ENCODE measurements at places on chromosomes 4 and X.
A peak's percentile ranks its signal among the peaks of the same experiment; 100 is the strongest.

DNA sequence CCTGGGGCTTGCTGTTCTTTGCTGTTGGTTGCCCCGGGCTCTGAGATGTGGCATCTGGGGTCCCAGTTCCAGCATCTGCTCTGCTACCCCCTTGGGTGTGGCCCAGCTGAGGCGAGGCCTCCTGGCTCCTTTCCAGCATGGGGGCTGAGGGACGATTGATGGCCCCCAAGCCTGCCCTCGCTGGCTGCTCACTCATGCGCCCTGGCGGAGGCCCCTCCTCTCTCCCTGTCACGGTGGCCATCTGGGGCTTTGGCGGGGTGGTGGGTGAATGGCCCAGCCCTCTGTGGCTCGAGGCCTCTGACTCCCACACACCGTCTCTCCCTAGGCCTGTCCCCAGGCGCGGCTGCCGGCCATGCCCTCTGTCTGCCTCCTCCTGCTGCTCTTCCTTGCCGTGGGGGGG is 1.8 kb downstream of the PLXNA3 start:
- DNase-seq: no peak

DNA sequence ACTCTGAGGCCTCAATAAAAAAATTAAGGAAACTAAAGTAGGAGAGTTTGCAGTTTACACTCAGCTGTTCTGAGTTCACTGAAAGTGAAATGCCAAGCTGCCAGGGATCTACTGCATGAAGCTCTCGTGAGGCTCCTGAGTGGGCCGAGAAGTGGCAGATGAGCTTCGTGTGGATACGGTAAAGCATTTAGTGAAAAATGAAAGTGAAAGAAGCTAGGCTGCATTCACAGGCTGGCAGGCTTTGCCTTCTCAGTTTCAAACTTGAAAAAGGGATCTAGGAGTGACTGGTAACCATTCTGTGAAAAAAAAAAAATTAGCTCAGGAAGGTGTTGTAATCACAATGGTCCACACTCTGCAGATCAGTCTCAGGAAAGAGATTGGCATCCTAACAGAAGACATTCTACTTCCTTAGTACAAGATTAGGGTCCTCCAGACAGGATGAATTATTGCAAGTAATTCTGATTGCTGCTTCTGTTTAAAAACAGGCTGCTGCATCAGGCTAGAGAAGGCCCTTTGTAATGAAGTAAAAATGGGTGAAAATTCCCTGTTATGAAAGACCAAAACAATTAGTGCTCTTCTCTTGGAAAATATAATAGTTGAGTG is 679.9 kb downstream of the RPA4 start:
- DNase-seq: peak; percentile 29

DNA sequence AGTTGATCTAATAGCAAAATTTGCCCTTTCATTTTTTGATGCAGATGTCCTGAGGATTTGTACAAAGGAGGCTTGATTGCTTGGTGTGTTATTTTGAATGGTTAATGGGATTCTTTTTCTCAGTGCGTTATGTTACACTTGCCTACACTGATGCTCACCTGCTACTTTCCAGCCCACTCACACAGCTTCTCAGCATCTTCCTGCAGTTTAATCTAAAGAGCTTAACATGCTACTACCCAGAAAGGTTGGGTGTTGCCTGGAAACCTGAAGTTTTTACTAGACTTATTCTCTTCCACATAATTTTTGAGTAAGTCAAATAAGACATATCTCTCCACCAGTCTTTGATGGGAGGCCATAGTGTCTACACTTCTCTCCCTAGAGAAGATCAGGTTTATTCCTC is 9.9 kb upstream of the GPR101 start:
- DNase-seq: no peak

GRCh38 chrX:141839856-141840255 is 1.7 kb downstream of the MAGEC3 start:
- DNase-seq: no peak

GRCh38 chr4:73780834-73781233 is 40.5 kb downstream of the CXCL8 start:
- DNase-seq: no peak

GRCh38 chr4:57424232-57424897 is 314.2 kb upstream of the IGFBP7 start:
- DNase-seq: no peak

GRCh38 chrX:9379697-9380551 is 84.9 kb upstream of the TBL1X start:
- no peak for DNase-seq

DNA sequence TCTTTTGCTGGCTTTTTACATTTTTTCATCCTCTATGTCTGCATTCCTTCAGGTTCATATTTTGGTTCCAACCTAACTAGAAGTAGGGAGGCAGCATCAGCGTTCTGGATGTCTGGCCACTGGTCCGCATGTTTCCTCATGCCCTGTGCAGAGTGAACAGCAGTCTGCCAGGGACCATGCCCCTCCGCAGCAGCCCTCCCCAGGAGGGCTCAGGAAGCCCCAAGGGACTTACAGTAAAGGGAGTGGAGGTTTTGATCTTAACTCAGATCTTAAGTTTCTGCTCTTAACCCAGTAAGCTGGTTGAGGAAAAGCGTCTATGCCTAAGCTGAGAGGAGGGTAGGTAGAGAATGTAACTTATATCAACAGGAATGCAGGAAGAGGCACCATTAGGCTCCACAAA is 45.0 kb upstream of the LEF1 start:
- no peak for DNase-seq

DNA sequence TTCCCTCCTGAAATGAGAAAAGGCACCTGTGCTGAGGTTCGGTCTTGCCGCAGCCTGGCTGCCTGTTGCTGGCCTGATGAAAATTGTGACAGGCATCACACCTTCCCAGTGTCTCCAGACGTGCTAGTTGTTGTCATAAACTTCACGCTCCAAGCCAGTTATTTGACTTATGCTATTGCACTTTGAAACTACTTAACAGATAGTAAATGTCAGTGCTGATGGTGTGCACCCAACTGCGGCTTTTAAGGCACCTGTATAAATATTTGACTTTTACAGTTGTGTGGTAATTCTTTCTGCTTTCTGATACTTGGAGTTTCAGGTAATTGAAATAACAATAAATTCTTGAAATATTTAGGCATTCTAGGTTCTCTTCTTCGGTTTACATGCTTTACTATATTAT is 1.8 kb downstream of the WWC2 start:
- DNase-seq: no peak

DNA sequence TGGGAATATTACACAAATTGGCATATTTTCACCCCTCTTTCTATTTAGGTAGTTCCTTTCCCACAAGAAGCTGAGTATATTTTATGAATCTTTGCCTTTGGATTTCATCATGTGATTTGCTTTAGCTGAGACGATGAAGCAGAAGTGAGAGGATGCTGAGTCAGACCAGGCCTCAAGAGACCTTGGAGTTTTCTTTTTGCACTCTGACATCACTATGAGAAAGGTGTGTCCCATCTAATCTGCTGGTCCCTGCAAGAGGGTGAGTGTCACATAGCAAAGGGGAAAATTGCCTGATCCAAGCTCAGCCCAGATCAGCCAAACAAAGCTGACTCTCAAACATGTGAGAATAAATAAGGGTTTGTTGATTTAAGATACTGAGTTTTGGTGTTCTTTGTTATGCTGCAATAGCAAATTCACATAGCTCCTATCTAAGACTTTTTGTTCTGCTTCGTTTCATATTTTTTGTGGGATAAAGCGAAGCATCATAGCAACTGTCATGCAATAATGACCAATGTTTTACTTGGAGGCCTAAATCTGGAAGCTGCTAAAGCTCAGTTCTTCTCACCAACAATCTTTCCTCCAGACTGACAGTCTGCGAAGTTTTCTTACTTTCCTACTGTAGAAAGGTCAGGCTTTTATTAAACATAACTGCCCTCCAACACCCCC is 176.9 kb downstream of the PDHA2 start:
- DNase-seq: no peak

- DNase-seq: no peak
Observed at GRCh38 chrX:123731987-123732669, 724 bp downstream of the THOC2 start.

GRCh38 chr4:5635826-5636195 is 72.5 kb downstream of the EVC2 start:
- no peak for DNase-seq

DNA sequence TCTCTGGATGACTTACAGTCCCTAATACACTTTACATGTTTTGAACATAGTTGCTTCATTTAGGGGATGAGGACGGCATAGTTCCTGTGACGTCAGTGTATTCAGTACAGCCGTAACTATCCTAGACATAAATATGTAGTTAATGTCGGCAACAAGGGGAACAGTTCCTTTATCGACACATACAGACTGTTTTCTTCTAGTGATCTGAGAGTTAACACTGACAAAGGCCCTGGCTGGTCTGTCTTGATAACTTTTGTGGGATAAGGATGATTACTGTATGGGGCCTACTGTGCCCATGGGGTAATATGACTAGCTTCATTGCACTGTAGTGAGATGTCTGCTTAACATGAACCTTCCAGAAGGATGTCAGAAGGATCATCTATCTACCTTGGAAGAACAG is 131.2 kb downstream of the ZNF518B start:
- DNase-seq: no peak

DNA sequence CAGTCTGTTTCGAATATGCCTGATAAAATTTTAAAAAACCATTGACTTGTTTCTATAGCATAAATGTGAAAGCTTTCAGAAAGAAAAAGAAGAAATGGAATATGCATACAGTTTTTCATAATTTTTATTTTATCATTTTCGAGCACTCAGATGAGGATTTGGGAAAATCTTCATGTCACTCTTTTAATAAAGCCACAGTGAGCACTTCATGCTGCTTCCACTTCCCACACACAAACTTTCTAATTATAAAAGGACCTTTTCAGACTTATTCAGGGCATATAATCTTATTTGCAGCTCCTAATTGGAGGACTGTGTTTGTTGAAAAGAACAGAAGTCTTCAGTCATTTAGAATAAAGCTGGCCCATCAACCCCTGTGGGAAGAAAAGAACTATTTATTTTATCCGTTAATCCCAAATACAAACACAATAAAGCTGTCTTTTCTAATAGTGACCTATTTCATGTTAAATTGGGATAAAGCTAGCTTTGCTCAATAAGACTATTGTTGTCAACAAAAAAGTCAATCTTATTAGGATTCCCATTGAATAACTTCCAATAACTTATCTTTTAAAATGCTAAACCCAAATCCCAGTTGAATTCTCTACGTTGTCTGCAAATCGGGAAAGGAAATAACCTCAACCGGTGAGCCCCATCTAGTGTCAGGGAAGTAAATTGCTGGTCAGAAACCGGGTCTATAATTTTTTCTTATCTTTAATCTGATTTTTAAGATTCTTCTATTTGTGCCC is 211.5 kb downstream of the PDGFRA start:
- DNase-seq: no peak

DNA sequence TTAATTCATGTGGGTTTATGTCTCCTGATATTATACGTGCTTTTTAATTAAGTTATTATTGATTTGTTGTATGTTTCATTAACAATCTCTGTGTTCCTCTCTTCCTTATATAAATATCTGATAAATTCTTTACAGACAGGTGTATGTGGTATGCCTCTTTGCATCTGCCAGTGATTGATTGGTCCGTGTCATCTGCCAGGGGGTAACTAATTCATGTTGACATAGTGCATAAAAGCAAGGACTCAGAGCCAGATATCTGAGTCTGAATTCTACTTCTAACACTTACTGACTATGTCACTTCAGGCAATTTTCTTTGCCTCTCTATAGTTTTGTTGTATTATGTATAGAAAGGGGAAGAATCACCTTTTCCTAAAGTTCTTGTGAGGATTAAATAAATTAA is 5.2 kb upstream of the AMBN start:
- DNase-seq: no peak

GRCh38 chrX:79165806-79166205 is 21.3 kb downstream of the GPR174 start:
- no peak for DNase-seq

GRCh38 chrX:18353931-18354368 is 538 bp downstream of the SCML2 start:
- DNase-seq: peak; percentile 13

- DNase-seq: no peak
Observed at GRCh38 chr4:180557348-180557747, 1685.9 kb upstream of the TENM3 start.

GRCh38 chrX:21939906-21940305 is 603 bp upstream of the SMS start:
- no peak for DNase-seq

GRCh38 chr4:47061435-47061834 is 30.1 kb downstream of the GABRB1 start:
- DNase-seq: no peak

- no peak for DNase-seq
Observed at GRCh38 chr4:138267835-138268234, 25.7 kb upstream of the SLC7A11 start.

- DNase-seq: no peak
Observed at GRCh38 chr4:9919047-9919446, 102.2 kb downstream of the SLC2A9 start.

GRCh38 chrX:23434356-23434884 is 99.8 kb downstream of the PTCHD1 start:
- no peak for DNase-seq

DNA sequence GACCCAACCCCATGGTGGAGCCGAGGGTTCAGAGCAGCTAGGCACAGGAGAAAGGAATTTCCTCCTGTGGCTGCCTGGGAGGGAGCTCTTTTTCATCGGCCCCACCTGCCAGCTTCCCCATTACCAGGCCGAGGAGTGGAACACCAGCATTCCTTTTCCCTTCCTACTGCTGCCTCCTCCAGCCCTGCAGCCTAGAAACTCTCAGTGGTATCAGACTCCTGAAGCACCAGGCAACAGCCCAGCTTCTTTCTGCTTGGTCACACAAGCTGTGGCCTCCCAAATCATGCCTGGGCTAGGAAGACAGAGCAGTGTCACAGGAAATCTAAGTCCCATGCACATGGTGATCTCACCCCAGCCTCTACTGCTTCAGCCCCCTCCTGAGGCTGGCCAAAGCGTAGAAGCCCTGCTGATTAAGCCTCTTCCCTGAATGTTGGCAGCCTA is 30.1 kb downstream of the RTL5 start:
- DNase-seq: no peak

- DNase-seq: no peak
Observed at GRCh38 chr4:7276515-7276914, 84.2 kb downstream of the SORCS2 start.

DNA sequence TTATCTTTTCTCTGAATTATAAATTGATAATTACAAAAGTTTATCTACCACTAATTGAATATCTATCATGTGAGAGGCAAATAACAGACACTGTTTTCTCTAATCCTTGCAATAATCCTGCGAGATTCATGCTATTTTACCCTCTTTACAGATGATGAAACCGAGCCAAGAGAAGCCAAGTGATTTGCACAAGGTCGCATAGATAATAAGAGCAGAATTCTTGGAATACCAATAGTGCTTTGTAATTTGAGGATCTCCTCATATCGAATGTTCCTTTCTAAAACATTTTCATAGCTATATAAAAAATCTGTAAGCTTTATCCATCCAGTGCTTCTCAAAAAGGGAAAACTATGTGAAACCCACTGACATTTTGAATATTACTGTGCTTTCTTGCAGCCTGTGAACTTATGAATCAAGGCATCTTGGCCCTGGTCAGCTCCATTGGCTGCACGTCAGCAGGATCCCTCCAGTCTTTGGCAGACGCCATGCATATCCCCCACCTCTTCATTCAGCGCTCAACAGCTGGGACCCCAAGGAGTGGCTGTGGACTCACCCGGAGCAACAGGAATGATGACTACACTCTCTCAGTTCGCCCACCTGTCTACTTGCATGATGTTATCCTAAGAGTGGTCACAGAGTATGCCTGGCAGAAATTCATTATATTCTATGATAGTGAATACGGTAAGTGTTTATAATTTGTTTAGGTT is 743.8 kb upstream of the ATOH1 start:
- DNase-seq: no peak

GRCh38 chr4:38177035-38177546 is 216.9 kb downstream of the PTTG2 start:
- peak; percentile 47 for DNase-seq

Measured in stimulated activated CD8-positive, alpha-beta memory T cell treated with anti-CD3 and anti-CD28 coated beads, Interleukin-7, amount 100 ng/mL, for 4 hours (primary cell).